Smooth muscle cell of the coronary artery (primary cell): ENCODE measurements at places on chromosomes 16 and 17. TPM values are rescaled to one million over a fixed set of nuclear protein-coding genes. Genes with fewer than 3 reads are reported as not detected.

The CES3 gene
- under 0.01 and 0.38 TPM in 2 replicates for total RNA-seq

The C16orf92 gene
- total RNA-seq = not detected in 2 replicates

The MED9 gene
- total RNA-seq = 6.8 and 7.7 TPM in 2 replicates

The KIF19 gene
- total RNA-seq = 1.1 TPM in 1 of 2 replicates, not detected in the other

The SLC47A2 gene
- total RNA-seq = 0.23 TPM in 1 of 2 replicates, not detected in the other

The CMTM2 gene
- total RNA-seq = not detected in 2 replicates

The SPATA32 gene
- total RNA-seq = not detected in 2 replicates

The CDC6 gene
- total RNA-seq = 1.5 and 5.6 TPM in 2 replicates

The ENO3 gene
- 2.7 and 4.9 TPM in 2 replicates for total RNA-seq

The SEPTIN12 gene
- total RNA-seq = not detected in 2 replicates

The KRT23 gene
- not detected in 2 replicates for total RNA-seq

The DRC3 gene
- 0.83 and 3.0 TPM in 2 replicates for total RNA-seq

The CSF3 gene
- 0.08 TPM in 1 of 2 replicates, not detected in the other for total RNA-seq

The RTN4RL1 gene
- total RNA-seq = under 0.01 and 0.23 TPM in 2 replicates

The OMG gene
- total RNA-seq = 11.0 TPM in 1 of 2 replicates, not detected in the other

The ERCC4 gene
- 4.0 and 6.5 TPM in 2 replicates for total RNA-seq

The PERCC1 gene
- total RNA-seq = not detected in 2 replicates

The KRT39 gene
- 0.12 TPM in 1 of 2 replicates, not detected in the other for total RNA-seq

The LPCAT2 gene
- 3.7 and 30.2 TPM in 2 replicates for total RNA-seq

The BMERB1 gene
- total RNA-seq = 20.1 and 64.9 TPM in 2 replicates

The TBC1D3C gene
- total RNA-seq = not detected in 2 replicates

The ZPBP2 gene
- not detected in 2 replicates for total RNA-seq

The CD7 gene
- not detected in 2 replicates for total RNA-seq

The MYOCD gene
- 0.35 and 1.2 TPM in 2 replicates for total RNA-seq

The QPRT gene
- total RNA-seq = 5.3 and 14.7 TPM in 2 replicates

The SNTB2 gene
- total RNA-seq = 22.3 and 96.4 TPM in 2 replicates

The CLEC18A gene
- total RNA-seq = 0.23 and 9.2 TPM in 2 replicates

The NPIPB6 gene
- total RNA-seq = 0.30 TPM in 1 of 2 replicates, not detected in the other

The CD300E gene
- not detected in 2 replicates for total RNA-seq

The CCDC200 gene
- total RNA-seq = not detected in 2 replicates

The RASL10B gene
- total RNA-seq = 0.98 and 1.6 TPM in 2 replicates

The DNAJA3 gene
- total RNA-seq = 38.8 and 42.6 TPM in 2 replicates

The AGRP gene
- 0.08 TPM in 1 of 2 replicates, not detected in the other for total RNA-seq

The STH gene
- total RNA-seq = not detected in 2 replicates

The SLC6A2 gene
- total RNA-seq = not detected in 2 replicates

The ROGDI gene
- total RNA-seq = 8.3 and 16.6 TPM in 2 replicates

The TMEM235 gene
- not detected in 2 replicates for total RNA-seq

The PYCARD gene
- total RNA-seq = 43.5 and 69.2 TPM in 2 replicates

The DHRS7C gene
- not detected in 2 replicates for total RNA-seq

The CDRT4 gene
- total RNA-seq = 0.59 and 1.5 TPM in 2 replicates

The UTS2R gene
- not detected in 2 replicates for total RNA-seq

The GLIS2 gene
- 0.70 and 3.4 TPM in 2 replicates for total RNA-seq
